ENCODE measurements at places on chromosomes 11 and 22.

DNA sequence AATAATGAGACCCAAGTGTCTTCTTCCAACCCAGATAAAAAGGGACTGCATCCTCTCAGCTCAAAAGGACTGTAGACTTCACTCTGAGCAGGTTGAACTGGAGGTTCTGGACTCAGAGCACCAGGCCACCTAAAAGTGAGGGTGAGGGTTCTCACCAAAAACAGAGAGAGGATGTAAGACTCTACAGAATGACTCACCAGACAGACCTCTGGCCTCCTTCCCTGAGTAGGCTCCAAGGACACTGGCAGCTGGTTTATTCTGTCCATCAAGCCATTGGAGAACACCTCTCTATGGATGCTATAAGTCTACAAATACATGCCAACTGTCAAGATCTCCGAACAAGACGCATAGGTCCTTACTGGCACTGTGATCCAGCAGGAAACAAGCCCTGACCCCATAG is 27.2 kb downstream of the FEZ1 start:
- DNase-seq = no peak

GRCh38 chr11:92850296-92850826 is 119.1 kb upstream of the MTNR1B start:
- DNase-seq = no peak

GRCh38 chr11:64759131-64759721 is 548 bp downstream of the PYGM start:
- DNase-seq = no peak

DNA sequence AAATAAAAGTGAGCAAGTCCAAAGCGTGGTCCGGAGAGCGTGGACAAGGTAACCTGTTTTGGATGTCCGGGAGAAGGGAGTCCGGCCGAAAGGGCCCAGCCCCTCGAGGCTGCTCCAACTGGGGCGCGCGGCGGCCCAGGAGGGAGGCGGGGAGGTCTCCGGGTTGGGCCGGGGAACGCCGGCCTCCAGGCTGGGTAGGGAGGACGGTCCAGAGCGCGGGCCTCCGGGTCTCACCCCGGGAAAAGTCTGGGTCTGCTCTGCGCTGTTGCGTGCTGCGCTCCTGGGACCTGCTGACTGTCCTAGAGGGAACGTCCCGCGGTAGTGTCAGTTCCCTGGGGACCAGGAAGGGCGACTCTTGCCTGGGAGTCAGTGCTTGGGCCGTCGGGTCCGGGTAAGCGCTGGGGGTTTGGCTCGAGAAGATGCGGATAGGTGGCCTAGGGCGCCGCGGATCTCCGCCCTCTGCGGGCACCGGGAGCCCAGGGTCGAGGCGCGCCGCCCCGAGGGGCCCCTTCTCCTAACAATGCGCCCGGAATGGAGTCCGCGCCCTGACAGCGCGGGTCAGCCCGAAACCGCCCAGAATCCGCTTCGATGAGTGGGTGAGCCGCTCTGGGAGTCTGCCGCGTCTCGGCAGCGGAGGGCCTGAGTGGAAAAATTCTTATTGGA is 988 bp upstream of the FLI1 start:
- DNase-seq = peak; percentile 43

DNA sequence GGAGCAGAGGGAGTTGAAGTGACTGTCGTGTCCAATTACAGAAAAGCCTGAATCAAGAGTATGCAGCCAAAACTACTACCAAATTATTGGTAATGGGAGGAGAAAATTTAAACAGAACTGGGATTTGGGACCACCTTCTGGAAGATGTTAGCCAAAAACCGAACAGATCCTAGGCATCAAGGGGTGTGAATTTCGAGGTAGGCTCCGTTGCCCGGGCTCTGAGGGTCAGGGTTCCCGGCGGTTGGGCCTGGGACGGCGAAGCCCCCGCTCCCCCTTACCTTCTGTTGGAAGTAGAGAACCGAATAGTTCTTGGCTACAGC is 313 bp downstream of the PRCP start:
- DNase-seq = no peak

- DNase-seq = no peak
These were observed 18.9 kb downstream of the SHISAL1 start for GRCh38 chr22:44293876-44294275.

DNA sequence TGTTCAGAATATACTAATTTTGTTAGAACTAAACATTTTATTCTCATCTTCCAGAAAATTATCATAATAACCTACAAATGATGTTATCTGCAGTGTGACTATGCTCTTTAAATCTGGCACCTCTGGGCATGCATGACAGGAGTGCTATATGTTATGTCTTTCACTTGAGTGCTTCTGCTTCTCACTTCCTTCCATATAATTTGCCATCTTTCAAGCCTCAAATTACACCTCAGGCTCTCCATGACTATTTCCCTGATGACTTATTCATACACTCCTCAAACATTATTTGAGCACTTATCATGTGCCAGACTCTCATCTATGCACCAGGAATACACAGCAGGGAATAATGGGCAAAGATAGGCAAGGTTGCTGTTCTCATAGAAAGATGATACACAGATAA is 219.3 kb upstream of the POU2AF2 start:
- no peak for DNase-seq

GRCh38 chr11:76792505-76793264 is 9.5 kb downstream of the TSKU start:
- DNase-seq = no peak

DNA sequence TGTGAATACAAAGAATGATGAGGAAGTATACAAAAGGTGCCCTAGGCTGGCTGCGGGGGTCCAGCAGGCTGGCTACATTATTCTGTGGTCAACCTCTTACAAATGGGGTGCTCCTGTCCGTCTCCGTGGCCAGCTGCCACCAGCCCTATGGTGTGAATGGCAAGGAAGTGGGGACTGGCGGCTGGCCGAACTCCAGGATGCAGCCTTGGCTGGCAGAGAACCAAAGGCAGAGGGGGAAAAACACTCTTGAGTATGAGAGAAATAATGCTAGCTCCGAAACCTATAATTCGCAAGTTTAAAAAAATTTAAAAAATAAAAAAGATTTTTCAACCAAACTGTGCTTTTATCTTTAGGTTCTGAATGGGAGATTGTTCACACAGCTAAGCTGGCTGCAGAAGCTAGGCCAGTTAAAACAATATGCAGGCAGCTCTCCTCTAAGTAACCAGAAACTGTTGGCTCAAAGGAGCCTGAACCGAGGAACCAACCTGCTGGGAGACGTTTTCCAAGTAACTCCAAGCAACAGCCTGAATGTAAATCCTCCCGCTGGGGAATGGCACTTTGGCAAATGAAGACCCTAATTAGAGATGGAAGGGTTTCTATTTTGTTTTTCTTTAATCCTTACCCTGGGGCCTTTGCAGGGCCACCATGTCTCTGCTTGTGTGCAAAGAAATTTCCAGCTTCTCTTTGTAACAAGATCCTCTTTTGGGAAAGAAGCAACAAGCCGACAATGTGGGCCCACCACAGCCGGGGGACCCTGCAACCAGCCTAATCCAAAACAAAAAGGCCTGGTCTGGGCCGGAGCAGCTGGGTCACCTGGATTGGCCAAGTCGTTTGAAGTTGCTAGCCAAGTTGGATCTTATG is 50.2 kb downstream of the C22orf31 start:
- no peak for DNase-seq

DNA sequence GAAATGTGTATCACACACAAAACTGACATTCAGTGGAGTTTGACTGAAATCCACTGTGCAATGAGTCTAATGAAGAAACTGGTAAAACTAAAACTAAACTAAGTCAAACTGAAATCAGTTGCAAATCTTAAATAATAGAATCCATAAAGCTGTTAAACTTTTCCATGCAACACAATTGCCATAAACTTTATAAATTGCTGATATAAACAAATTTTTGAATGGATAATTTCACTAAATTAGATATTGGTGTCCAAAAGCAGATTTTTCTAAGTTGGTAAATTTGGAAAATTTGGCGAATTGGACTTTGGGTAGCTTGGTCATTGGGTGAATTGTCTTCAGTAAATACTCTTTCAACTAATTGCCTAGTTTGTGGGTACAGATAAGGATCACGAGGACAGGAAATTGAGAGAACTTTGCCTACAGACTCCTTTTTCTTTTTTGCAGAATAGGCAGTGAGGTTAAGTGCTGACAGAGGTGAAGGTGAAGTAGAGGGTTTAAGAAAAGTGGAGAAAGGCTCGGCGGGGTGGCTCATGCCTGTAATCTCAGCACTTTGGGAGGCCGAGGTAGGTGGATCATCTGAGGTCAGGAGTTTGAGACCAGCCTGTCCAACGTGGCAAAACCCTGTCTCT is 12.8 kb downstream of the MRPL17 start:
- DNase-seq = no peak
